ENCODE measurements at places on chromosomes 12 and 14.

DNA sequence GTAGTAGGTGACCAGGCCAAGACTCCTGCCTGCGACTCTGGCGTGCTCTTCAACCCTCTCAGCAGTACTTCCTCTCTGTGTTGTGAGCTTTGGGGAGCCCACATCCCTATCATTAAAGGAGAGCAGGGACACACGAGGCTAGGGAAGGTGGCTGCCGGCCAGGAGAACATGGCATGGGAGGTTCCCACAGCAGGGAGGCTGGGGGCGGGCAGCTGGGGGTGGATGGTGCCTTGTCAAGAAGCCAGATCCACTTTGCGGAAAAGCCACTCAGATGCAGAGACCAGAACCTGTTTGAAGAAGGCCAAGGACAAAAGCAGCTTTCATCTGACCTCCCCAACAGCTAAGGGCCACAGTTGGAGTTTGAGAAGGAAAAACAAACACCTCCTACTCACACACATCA lies 198.6 kb downstream of the BCL11B start:
- no peak for DNase-seq

- no peak for DNase-seq
Measured at GRCh38 chr12:41980390-41980789, 164.3 kb downstream of the GXYLT1 start.

- no peak for DNase-seq
Measured at GRCh38 chr12:12853435-12853834, 37.9 kb upstream of the GPRC5A start.

GRCh38 chr12:3629057-3629830 lies 123.7 kb downstream of the CRACR2A start:
- no peak for DNase-seq

DNA sequence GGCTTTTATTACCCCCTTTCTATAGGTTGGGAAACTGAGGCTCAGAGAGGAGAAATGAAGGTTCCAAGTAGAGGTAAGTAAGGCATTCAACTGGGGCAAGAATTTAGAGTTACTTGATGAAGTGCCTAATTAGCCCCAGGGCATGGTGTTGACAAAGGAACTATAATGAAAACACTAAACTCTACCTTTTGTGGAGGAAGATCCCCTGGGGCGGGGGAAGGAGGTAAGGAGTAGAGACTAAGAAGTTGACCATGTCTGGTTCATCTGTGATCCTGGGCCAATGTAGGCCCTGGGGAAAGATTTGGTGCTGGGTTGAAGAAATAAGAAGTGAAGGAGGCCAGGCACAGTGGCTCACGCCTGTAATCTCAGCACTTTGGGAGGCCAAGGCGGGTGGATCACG lies 16.2 kb upstream of the COX6A1 start:
- no peak for DNase-seq

GRCh38 chr12:111404362-111405148 lies 1.2 kb upstream of the SH2B3 start:
- no peak for DNase-seq

- peak; percentile 39 for DNase-seq
Measured at GRCh38 chr12:3313675-3314663, 177.0 kb upstream of the PRMT8 start.

DNA sequence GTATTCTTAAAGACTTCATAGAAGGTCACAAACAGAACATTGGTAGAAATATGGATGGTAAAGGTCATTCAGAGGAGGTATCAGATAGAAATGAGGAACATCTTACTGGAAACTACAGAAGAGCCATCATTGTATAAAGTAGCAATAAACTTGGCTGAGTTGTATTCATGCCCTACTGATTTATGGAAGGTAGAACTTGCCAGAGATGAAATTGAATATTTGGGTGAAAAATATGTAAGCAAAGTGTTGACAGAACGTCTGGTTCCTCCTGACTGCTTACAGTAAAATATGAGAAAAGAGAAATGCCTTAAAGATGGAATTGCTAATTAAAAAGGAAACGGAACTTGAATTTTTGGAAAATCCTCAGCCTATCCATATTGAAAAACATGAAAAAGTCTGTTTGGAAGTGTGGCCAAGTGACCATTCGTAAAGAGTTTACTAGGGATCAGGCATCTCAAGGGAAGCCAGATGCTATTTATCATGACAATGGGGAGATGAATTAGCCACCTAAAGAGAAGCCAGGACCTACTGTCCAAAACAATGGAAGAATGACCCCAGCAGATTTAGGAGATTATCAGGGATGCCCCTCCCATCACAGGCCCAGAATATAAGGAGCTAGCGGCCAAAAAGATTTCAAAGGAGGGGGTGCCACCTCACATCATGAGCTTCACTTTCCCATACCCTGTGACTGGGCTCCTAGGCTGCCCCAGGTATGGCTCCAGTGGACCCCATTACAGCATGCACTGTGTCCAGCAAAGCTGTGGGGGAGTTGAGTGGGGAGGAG lies 189.3 kb downstream of the ITPR2 start:
- DNase-seq: no peak

GRCh38 chr12:58465418-58465817 lies 454.9 kb downstream of the LRIG3 start:
- no peak for DNase-seq

DNA sequence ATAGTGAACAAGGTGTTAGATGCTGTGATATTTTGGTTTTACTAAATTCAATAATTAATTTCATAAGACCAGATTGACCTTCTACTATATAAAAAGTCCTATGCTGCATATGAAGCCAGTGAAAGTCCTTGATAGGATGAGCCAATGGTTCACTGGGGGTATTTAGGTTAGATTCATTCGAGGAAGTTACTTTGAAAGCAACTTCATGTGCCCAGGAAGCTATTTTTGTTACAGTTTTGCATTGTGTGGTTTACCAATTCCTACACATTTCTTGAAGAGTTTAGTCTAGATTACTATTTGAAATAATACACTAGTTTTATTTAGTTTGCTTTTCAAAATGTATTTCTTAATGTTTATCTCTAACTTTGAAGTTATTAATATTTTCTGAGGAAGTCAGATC lies 58.5 kb upstream of the RMST start:
- no peak for DNase-seq

DNA sequence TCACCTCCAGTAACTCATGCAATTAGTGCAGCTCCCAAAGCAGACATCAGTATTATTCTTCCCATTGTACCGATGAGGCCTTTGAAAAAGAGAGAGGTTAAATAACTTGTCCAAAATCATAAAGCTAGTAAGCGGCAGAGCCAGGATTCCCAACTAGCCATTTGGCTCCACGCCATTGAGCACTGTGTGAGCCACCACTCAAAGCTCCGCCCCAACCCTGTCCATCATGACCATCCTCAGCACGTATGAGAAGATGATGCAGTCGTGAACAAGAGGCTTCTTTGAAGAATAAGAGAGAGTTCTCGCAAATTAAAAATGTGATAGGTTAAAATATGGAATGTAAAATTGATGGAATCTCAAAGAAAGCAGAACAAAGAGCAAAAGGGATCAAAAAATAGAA lies 14.6 kb downstream of the CLMN start:
- DNase-seq: no peak

GRCh38 chr12:92085736-92086040 lies 60.0 kb downstream of the BTG1 start:
- DNase-seq: no peak

- DNase-seq: no peak
Measured at GRCh38 chr14:105487986-105488777, 1.5 kb downstream of the CRIP1 start.

GRCh38 chr12:67981287-67982162 lies 7.7 kb upstream of the IFNG-AS1 start:
- DNase-seq: peak; percentile 85

- DNase-seq: no peak
Measured at GRCh38 chr12:133236556-133236955, 879 bp upstream of the ANHX start.

GRCh38 chr12:83808591-83808990 lies 1104.0 kb downstream of the SLC6A15 start:
- DNase-seq: no peak

GRCh38 chr12:14638066-14638465 lies 58.3 kb downstream of the GUCY2C start:
- no peak for DNase-seq

GRCh38 chr12:65532162-65532561 lies 253.7 kb downstream of the MSRB3 start:
- peak; percentile 47 for DNase-seq

DNA sequence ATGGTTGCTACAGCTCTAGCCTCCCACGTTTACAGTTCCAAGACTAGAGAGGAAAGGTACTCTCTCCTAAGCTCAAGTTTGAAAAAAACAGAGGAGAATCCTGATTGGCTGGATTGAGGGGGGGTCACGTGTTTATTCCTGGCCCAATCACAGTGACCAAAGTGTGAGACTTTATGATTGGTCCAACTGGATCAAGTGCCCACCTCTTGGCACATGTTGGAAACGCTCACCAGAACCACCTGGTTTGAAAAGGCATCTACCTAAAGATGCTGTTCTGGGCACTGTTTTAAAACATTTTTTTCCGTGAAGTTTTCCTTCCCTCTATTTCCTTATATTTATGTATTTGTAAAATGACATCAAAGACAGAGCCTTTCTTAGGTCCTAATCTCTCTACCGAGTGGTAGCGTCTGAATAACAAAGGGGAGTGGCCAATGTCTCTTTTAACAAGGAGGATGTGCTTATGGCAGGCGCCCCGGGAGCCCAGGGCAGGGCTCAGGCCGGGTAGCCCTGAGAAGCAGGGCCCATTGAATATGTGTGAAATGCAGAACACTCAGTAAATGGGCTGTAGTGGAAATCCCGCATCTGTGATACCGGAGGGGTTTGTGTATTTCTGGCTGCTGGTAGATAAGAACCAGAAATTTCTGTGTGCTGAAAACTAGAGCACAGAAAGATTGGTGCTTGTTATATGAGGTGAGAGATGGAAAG lies 146.2 kb downstream of the ATP23 start:
- DNase-seq: no peak

DNA sequence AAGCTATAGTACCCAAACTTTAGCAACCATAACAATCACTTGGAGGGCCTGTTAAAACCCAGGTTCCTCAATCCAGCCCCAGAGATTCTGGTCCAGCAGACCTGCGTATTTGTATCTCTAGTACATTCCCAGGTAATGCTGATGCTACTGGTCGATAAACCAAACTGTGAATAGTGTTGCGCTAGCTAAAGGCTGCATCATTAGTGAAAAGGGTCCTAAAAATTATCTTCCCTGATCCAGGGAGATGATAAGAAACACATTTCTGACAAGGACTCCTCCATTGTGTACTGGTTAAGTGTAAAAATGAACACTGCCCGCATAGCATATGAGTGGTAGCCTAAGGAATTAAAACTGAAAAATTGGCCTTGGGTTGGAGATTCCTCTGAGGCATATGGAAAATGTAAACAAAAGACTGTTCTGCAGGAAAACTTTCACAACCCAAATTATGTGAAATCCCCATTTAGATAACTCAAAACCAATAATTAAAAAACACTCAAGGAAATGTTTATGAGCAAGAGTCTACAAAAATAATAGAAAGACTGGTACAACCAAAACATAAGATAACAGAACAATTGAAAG lies 322.7 kb downstream of the CEP128 start:
- DNase-seq: no peak

DNA sequence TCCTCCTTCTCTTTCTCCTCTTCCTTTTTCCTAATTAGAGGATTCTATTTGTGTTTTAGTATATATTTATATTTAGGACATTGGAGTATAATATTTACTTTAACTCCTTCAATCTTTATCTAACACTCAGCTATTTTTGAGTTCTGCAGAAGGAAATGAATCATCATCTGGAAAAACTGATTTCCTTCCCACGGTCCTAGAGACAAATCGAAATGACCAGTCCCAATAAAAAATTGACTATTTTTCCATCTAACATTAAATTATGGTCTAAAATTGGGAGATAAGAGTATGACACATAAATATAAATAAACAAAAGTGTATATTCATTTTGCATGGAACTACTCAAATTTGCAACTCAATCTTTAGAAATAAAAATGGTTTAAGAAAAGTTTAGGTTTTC lies 167.4 kb downstream of the TMTC3 start:
- DNase-seq: peak; percentile 11

DNA sequence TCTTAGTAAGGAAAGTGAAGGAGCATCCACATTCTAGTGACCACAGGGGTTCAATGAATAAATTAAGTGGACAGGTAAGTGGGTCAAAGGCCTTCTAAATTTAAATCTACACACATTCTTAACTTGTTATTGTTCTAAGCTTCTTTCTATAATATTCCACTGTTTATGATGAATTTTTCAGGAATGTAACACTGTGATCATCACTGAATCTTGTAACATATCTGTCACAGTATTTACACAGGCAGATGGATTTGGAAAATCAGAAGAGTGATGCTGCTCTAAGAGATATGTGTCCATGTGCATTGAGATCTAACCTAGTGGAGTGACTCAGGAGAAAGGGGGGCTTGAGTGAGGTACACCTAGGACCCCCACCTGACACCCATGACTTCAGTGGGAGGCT lies 115.4 kb upstream of the OVCH1 start:
- DNase-seq: no peak

GRCh38 chr12:6450091-6450868 lies 1.6 kb upstream of the TAPBPL start:
- no peak for DNase-seq

GRCh38 chr14:34920339-34920738 lies 45.2 kb upstream of the BAZ1A start:
- no peak for DNase-seq

DNA sequence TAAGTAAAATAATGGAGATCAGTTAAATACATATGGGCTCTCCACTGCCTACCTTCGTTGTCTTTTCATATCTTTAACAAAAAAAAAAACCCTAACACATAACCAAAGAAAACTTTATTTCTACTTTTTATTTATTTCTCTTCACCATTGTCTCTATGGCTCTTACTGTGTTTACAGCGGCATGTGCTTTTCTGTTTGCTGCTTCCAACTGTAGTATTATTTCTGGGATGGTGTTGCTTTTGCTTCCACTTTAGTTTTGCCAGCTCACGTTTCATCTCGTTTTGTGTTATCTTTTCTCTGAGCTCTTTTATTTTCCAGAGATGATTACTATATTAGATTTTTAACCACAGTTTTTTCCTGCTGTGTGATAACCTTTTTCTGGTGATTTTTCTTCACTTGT lies 46.1 kb downstream of the KTN1 start:
- no peak for DNase-seq

DNA sequence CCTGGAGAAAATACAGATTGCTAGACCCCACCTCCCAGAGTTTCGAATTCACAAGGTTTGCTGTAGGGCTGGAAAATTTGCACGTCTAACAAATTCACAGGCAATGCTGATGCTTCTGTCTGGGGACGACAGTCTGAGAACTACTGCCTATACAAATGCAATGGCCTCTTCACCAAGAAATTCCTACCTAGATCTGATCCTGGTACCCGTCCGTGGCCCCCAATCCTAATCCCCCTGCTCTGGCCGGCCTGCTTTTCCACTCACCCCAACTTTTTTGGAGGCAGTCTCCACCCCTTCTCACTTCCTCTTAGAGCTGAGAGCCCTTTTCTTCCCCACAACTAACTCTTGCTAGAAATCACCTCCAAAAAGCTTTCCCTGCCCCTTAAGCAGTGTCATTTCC lies 3.1 kb upstream of the SSH1 start:
- no peak for DNase-seq

All from AG20443 (cell line).